ENCODE measurements at places on chromosomes 2 and 18. TPM values are rescaled to one million over a fixed set of nuclear protein-coding genes. Genes with fewer than 3 reads are reported as not detected.

DNA sequence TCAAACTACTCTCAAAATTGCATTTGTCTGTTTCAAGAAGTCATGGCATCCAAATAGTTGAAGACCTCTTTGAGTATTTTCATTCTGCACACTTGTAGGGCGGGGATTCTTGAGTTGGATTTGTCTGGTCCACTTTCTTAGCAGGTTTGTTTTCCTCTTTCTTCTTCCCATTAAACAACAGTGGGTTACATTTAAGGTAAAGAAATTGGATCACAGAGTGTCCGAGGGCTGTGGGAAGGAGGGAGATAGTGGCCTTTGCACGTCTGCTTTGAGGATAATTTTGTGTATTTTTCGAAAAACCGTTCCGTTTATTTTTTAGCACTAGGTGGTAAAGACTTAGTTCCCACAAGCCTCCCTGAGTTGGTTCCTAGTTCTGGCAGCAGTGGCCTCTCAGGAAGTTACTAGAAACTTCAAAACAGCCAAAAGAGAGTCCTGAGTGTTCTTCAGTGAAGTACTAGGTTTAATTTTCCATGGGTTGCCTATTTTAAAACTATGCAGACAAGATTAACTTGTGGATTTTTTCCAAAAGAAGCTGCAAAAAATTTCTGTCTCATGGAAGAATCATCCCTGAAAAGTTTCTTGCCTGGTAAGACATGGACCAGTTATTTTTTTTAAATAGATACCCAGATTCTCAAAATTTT lies 107.9 kb downstream of the CDC42EP3 start:
- no peak for DNase-seq

- DNase-seq = no peak
Measured at GRCh38 chr2:221817052-221817451, 244.9 kb upstream of the EPHA4 start.

Gene C1GALT1C1L
- total RNA-seq = 0.49 TPM

DNA sequence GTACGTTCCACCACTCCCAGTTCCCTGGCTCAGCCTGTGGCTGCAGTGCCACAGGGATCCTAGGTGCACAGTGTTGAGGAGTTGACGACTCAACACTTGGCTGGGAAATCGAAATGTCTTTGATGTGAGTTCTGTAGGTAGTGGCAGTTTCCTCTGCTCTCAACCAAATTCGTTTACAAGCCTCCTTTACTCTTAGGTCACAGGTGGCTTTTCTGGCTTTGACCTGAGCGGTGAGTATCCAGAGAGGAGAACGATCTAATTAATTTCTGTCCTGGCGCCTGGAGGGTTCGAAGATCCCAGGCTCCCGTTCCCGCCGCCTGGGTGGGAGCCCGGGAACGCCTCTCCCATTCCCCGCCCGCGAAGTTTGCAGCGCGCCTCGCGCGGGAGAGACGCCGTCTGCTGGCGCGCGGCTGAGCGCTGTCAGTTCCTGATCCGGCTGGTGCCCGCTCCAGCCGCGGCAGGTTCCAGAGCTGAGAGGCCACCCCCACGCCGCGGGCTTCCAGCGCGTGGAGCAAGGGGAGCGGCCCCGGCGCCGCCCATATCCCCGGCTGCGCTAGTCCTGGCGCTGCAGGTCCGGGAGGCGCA lies at the start of gene LAMA3:
Gene LAMA3 (plus strand): TSS at position 423 of the 585 bp plus-strand sequence. CDS start 231 bp downstream, outside the sequence.
- no peak for DNase-seq

Gene CDH2
- 224 TPM for total RNA-seq

DNA sequence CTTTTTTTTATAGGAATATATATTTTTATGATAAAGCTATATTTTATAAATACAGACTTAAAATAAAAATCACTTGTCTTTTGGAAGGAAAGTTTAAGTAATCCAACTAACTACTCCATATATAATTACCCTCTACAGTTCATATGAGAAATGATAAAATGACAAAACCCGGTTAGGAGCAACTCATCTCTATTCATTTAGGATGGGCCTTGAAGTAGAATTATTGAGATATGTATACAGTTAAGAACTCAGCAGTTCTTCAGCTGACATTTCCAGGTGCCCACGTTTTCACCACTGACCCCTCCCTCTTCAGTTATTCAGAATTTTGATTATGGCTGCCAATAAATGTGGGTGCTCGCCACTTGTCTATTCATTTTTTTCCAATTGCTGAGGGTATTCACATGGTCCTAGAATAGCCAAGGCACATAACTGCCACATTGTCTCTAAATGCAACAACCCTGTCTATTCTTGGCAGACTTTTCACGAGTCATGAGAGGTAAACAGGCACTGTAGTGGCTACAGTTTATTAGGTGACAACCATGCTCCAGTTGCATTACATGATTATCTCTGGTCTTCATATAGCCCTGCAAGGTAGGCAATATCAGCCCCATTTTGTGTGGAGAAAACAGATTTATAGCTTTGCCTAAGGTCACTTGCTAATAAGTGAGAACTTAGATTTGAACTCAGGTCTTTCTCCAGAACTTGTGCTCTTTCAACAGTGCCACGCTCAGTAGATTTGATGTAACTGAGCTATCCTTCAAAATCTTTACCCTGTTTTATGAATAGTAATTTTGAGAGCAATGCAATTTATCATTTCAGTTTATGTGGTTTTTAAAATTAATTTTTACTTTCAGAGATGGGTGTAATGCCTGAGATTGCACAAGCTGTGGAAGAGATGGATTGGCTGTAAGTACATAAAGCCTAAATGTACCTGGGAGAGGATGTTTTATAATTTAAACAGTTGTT lies 2.9 kb downstream of the DDX1 start:
- no peak for DNase-seq

GRCh38 chr18:55863876-55864275 lies 275.9 kb upstream of the TCF4 start:
- no peak for DNase-seq

Gene IL1F10
- not detected for total RNA-seq

DNA sequence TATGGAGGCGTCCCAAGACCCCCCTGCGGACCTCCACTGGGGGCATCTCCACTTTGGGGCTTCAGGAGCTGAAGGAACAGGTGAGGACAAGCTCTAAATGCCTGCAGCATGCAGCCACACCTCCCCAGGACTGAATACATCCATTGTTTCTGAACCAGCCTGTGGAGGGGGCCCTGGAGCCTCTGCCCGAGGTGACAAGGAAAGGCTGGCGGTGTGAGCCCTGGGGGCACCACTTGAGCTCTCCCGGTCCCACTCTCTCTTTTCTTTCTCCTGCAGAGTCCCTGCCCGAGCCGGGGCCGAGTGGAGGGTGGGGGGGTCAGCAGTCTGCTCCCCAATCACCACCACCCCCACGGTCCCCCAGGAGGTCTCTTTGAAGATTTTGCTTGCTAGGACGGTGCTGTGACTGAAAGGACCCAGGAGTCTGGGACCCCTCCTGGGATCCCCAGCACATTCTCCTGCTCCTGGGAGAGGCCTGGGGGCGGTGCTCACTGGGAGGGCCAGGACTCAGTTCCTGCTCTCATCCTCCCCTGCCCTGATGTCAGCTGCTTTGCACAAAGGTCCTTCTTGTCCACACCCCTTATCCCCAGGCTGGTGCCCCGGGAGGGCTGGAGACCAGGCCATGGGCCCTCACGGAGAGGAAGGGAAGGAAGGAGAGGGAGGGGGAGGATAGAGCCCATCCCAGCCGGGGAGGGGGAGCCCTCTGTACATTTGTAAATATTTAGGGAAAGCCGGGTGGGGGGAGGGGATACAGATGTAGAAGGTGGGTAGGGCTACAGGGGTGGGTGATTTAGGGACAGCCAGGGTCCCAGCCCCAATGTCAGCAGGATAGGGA lies 5.7 kb downstream of the CHPF start:
- DNase-seq = peak; percentile 40

DNA sequence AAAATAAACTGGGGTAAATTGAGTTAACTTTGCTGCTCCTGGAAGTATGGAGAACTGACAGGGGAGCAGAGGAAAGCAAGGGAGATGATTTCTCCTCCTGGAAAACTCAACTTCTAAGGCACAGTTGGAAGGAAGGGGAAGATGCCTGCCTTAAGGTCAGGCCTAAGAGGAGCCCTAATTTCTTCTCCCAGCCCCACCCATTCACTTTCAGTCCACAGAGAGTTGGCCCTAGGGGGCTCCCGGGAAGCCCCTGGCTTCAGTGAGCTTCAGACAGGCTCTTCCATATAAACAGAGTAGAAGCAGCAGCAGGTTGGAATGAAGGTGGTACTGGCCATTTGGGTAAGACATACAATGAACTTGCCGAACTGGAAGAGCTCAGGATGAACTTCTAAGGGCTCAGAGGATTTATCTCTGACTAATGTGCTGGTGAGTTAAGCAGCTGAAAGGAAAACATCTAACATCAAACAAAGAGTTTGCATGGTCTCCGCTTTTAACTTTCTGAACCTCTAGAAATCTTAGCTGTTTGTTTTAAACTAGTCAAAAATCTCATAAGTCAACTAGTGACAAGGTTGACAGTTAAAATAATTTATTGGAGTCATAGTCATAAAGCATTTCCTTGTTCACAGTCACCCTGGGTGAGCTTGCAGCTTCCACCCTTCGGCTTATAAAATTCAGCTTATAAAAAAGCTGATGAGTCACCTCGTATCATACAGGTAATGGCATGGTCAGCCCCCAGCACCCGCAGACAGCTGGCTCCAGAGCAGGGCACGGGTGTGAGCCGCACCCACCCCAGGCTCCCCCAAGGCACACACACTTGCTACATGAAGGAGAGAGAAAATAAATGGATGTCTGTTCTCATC lies 9.8 kb downstream of the MALL start:
- DNase-seq = no peak

DNA sequence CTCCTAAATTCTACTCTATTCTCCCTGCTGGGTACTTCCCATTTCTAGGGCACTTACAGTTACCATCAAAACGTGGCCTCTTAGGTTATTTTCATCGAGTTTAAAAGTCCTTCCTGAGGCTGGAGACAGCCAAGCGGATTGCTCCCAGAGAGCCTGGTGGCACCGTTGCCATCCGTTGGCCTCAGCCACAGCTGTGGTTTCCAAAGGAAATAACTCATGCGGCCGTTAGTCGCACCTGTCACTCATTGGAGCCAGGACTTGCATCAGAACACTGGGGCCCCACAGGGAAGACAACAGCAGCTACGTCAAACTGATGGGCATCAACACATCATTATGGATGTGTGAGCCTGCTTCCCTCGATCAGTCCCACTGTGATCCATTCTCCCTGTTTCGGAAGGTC lies 453.4 kb downstream of the BCL11A start:
- no peak for DNase-seq

Gene TAF1B
- total RNA-seq = 16.7 TPM

GRCh38 chr2:58027029-58027428 lies 19.6 kb upstream of the VRK2 start:
- DNase-seq = no peak

- no peak for DNase-seq
Measured at GRCh38 chr2:19762142-19762541, 139.6 kb downstream of the TTC32 start.

GRCh38 chr2:98465456-98466226 lies 21.0 kb downstream of the INPP4A start:
- no peak for DNase-seq

GRCh38 chr18:24128700-24129099 lies 10.2 kb upstream of the CABYR start:
- no peak for DNase-seq

DNA sequence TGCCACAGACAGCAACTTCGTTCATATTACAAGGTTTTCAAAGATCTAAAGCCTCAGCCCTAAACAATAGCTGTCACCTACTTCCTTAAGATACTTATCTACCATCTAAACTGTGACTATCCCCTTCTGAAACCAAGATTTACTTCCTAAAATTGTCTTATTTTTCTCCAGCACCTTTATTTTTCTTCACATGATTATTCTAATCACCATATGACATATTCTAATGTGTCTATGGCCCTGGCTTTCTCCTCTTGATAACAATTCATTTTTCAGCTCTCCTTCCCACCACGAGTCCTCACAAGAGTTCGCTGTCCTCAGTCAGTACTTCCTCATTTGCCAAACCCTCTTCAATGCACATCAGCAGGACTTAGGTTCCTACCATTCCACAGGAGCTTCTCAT lies 53.9 kb downstream of the RTTN start:
- DNase-seq = no peak

Gene NCKAP5
- total RNA-seq = 0.20 TPM

GRCh38 chr18:66495844-66496243 lies 108.0 kb downstream of the CDH19 start:
- peak; percentile 88 for DNase-seq

- no peak for DNase-seq
Measured at GRCh38 chr2:155525199-155525598, 807.3 kb downstream of the NR4A2 start.

Gene IL36G
- not detected for total RNA-seq

Gene ECEL1
- 2.3 TPM for total RNA-seq

GRCh38 chr2:148955798-148956197 lies 80.8 kb downstream of the KIF5C start:
- DNase-seq = no peak

GRCh38 chr2:144475569-144476275 lies 44.2 kb downstream of the ZEB2 start:
- DNase-seq = no peak

DNA sequence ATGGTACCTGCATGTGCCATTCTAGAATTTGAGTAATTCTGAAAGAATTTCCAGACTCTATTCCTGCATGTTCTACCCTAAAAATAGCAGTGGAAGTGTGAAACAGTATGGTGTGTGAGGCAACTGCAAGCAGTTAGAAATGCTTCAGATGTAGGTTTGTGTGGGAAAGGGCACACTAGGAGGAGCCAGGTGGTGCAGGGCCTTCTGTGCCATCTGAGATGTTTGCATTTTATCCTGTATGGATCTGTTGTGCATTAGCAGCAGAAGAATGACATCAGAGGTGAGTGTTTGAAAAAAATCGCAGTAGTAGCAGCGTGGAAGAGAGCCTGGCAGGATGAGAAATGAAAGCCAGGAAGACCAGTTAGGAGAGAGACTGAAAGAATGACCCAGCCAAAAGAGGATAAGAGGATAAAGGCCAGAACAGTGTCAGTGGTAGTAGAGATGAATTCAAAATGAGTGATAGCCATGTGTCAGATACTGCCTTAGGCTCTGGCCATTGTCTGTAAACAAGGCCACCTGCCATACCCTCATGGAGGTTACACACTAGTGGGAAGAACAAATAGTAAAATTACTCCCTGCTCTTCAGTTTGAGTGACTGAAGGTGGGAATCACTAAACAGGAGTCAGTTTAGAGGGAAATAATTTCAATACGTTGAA lies 142.2 kb downstream of the PKP4 start:
- DNase-seq = no peak

DNA sequence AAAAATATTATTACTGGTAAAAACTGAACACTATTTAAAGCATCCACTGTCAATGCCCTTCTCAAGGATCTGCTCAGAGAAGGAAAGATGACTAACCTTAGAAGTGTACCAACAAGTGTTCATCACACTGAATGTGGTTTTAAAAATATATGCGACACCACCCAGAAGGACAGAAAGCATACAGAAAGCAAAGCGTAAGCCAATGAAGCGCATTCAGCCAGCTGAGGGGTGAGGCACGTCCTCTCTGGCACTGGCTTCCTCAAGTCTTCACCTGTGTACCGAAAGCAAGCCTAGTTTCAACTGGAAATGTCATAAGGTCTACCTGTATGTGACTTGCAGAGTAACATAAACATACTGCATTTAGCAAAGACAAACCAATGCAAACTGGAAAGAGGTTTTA lies 88.8 kb downstream of the PSMG2 start:
- no peak for DNase-seq

GRCh38 chr2:160431441-160431840 lies 62.2 kb downstream of the RBMS1 start:
- DNase-seq = no peak
